ENCODE measurements at places on chromosomes 6 and 20. TPM values are rescaled to one million over a fixed set of nuclear protein-coding genes. Genes with fewer than 3 reads are reported as not detected.

Gene PLEKHG1
- total RNA-seq = 12.9 TPM

Gene BPIFB1
- not detected for total RNA-seq

Gene ZC2HC1B
- total RNA-seq = 0.34 TPM

Gene OTOR
- not detected for total RNA-seq

Gene FLRT3
- total RNA-seq = not detected

Gene HLA-G
- 0.85 TPM for total RNA-seq

Gene SKIC2
- 85.5 TPM for total RNA-seq

Gene MEP1A
- not detected for total RNA-seq

Gene TCF21
- total RNA-seq = not detected

Gene HAO1
- not detected for total RNA-seq

Gene CPNE1
- 250 TPM for total RNA-seq

Gene SLC22A3
- not detected for total RNA-seq

Gene COL21A1
- total RNA-seq = not detected

Gene GDAP1L1
- total RNA-seq = not detected

Gene APOM
- 2.9 TPM for total RNA-seq

Gene DDR1
- total RNA-seq = 1.8 TPM

Gene LY6G6F
- total RNA-seq = 29.1 TPM

Gene PRRT1
- 0.50 TPM for total RNA-seq

Gene BNIP5
- total RNA-seq = not detected

Gene PDYN
- total RNA-seq = not detected

Gene ZNF341
- 4.0 TPM for total RNA-seq

Gene TREML2
- 2.9 TPM for total RNA-seq

Gene TXLNB
- total RNA-seq = 0.42 TPM

Gene ACSS1
- 33.1 TPM for total RNA-seq

Gene HLA-DPB1
- 77.4 TPM for total RNA-seq

Gene CASS4
- 7.1 TPM for total RNA-seq

Gene PCSK2
- not detected for total RNA-seq

Gene MUC21
- not detected for total RNA-seq

Gene OR2J3
- not detected for total RNA-seq

Gene WASF1
- 0.94 TPM for total RNA-seq

Gene VGLL2
- total RNA-seq = not detected
